Liver (tissue), 10 donors: ENCODE measurements at places on chromosomes 6 and 20. TPM values are rescaled to one million over a fixed set of nuclear protein-coding genes. Genes with fewer than 3 reads are reported as not detected.

Gene SOBP
- 5.4 TPM for total RNA-seq

Gene ERVFRD-1
- 0.14 TPM for total RNA-seq

GRCh38 chr20:10432079-10432478 lies 1.9 kb downstream of the MKKS start:
- peaks cover 4% of the 10 kb centered on the region for H3K4me1 ChIP-seq
- no peak overlapping the region for H3K27ac ChIP-seq
- no peak overlapping the region for H3K4me3 ChIP-seq
- no peaks in the 10 kb centered on the region for H3K27me3 ChIP-seq
- no peak for DNase-seq
- H3K36me3 ChIP-seq: no peaks in the 10 kb centered on the region

- no peaks in the 10 kb centered on the region for H3K4me1 ChIP-seq
- DNase-seq: no peak
- no peaks in the 10 kb centered on the region for H3K27me3 ChIP-seq
Observed at GRCh38 chr6:133132466-133132971, 108.6 kb upstream of the EYA4 start.

- no peak overlapping the region for H3K4me3 ChIP-seq
- H3K27ac ChIP-seq: no peak overlapping the region
- DNase-seq: no peak
- no peaks in the 10 kb centered on the region for H3K4me1 ChIP-seq
Observed at GRCh38 chr20:36847009-36847709, 28.8 kb upstream of the TLDC2 start.
